Stimulated activated naive CD8-positive, alpha-beta T cell treated with anti-CD3 and anti-CD28 coated beads, Interleukin-15, amount 100 ng/mL, for 72 hours (primary cell): ENCODE measurements at places on chromosomes 7 and 10.
A peak's percentile ranks its signal among the peaks of the same experiment; 100 is the strongest.

GRCh38 chr7:48441848-48442492 lies 270.7 kb downstream of the ABCA13 start:
- no peak for DNase-seq

DNA sequence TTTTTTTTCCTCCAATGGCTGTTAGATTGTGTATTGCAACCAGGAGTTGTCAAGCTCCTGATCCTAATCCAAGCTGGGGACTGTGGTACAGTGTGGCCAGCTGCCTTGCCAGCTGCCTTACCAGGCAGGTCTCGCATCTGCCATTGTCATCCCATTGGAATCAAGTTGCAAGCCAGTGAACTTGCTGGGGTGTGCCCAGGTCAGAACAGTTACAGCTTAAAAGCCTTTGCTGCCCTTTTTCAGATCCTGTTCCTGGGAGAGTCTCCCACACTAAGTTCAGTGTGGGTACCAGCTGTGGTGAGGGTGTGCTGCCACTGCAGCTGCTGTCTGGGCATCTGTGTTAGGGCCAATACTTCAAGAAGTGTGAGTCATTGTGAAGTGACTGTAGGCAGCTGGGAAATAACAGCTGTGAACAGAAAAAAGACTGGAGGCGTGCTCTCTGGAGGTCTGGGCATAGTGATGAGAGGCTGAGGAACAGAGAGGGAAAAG lies 72.8 kb downstream of the CCNY start:
- peak; percentile 20 for DNase-seq

DNA sequence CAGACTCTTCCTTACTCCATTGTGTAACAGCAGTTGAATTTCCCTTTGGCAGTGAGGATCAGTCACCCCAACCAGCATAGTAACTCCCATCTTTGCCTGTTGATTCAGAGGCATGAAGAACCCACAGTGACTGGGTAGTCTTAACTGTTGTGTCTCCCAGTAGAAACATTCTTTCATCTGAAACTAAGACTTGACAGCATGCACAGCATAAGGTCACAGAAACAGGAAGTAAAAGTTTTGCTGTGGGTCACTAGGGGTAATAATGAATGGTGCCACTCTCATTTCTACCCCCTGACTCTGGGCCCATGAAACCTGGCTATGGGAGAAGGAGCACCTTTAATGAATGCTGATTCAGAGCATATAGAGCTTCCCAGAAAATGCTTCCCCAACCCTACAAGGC lies 8.3 kb upstream of the FRMPD2 start:
- no peak for DNase-seq

DNA sequence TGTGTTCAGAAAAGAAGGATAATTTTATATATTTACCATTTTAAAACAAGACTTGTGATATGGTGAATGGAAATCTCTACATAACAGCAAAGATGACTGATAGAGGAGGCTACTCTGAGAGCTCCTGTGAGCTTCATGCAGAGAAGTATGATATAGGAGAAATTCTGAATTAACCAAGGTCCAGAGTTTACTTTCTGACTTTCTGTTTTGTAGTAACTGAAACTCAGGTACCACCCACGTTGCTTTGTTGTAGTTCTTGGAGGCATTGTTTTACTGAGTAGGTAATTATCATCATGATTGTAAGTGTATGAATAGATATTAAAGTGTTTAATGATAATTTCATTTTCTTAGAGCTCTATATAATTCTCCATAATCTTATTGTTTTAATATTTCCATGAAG lies 18.0 kb upstream of the SFR1 start:
- no peak for DNase-seq

DNA sequence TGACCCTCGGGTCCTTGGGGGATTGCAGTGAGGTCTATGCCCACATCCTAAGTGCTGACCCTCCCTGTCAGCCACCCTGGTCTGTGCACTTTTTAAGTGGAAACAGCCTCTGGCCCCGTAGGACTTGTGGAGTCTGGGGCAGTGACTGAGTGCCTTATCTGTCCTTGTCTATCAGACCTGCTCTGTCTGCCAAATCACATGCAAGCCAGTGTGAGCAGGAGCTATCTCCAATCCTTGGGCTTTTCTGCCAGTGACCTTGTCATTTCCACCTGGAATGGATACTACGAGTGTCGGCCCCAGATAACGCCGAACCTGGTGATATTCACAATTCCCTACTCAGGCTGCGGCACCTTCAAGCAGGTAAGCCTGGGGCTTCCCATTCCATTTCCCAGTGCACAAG lies 62.7 kb downstream of the C10orf120 start:
- no peak for DNase-seq

DNA sequence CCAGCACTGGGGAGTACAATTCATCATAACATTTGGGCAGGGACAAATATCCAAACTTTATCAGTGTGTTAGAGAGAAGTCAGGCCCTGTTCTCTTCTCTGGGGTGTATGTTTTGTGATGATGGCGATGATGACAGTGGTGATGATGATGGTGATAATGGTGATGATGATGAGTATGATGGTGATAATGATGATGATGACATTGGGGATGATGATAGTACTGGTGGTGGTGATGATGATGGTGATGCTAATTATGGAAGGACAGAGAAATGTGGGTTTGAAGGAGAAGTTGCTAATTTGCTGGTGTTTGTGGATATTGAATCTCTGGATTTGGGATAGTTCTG lies 64.0 kb downstream of the CAMK1D start:
- DNase-seq = no peak

DNA sequence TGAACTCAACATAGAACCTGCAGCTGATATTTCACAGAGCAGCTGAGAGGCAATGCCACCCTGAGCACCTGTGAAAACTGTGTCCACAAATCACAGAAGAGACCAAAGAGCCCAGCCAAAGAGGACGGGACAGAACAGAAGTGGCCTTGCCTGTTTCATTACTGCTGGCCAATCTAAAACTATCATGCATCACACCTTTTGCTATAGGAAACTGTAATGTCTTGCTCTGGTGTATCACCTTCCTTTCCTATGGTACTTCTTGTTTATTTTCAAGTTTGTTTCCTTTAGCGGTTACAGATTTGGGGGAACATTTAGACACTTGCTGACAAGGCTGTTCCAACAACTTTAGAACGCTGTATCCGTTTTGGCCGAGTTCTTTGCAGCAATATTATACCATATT lies 80.3 kb downstream of the PIP4K2A start:
- DNase-seq = no peak

DNA sequence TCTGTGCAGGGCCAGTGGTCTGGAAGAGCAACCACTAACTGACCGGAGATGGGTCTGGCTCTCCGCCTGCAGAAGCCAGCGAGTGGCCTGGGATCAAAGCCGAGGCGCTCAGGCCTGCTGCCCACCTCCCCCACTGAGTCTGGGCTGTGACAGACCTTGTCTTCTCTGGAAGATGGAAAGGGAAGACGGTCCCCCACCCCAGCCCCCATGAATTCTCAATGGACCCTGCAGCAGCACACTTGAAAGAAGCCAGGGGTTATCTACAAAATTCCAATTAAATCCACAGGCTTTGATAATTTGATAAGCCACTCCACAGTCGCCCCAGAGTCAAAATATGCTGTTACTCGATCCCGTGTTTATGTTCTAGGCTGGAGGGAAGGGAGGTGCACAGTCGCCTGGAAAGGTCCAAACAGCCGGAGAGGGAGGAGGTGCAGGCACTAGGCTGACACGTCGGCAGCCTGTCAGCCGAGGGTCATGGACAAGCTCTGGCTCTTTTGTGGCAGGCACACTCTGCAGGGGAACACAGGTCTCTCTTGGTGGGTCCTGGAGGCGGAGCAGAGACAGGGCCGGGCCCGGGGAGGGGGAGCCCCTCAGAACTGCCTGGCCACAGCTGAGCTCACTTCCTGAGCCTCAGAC lies 134.9 kb downstream of the SH3PXD2A start:
- no peak for DNase-seq
